NCI-H1694 treated with DMSO at 0.1 percent for 48 hours (cell line): ENCODE measurements at places on chromosomes 1 and 21.

GRCh38 chr1:181090641-181091126, 2.2 kb downstream of the IER5 start:
- DNase-seq, result no peak

GRCh38 chr1:76336931-76337371, 262.4 kb downstream of the ST6GALNAC3 start:
- DNase-seq, result peak; percentile 89

GRCh38 chr1:241642593-241642944, 2.4 kb upstream of the CHML start:
- DNase-seq, result no peak

DNA sequence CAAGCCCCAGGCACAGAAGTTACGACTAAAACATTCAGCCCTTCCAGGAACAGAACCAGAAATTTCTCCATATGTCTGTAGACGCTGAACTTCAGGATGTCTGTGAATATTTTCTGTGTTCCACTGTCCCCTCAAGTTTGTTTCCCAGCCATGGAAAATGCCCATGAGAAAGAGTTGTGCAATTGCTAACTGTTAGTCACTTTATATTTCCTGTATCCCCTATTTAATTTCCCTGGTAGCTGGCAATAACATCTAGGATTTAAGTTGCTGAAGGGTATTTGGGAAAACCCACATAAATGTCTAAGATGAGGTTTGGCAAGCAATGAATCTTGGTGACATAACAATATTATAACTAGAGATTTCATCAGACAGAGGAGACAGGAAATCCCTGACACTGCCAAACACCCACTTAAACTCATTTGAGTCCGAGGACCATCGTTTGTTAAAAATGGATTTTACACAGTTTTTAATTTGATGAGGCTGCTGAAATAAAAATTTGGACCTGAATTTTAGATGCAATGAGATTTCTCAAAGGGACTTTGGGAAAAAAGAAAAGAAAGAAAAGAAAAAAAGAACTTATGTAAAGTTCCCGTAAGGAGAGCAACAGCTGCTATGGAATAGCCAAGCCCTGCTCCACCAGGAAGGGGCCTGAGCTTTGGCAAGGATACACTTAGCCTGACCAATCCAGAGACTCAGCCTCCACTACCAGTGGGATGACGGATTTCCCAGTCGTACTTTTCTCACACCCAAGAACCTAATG, 21.8 kb upstream of the ERRFI1 start:
- no peak for DNase-seq

DNA sequence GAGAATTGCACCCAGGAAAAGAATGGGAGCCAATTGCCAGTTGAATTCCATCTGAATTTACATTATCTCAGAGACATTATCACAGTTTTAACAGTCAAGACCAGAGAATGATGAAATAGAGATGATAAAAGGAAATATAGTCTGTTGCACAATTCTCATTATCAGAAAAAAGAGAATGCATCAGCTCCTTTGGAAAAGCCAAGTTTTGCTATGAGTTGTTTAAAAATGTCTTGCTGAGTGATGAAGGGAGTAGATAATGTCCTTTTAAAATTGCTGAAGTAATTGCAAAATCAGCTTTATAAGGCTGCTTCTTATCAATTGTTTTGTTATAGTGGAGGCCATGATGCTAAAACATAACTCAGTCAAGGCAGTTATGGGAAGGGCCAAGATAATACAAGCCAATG, 37.9 kb upstream of the EEIG2 start:
- no peak for DNase-seq

- DNase-seq, result no peak
Measured at GRCh38 chr1:205381305-205381704, 24.6 kb upstream of the KLHDC8A start.

GRCh38 chr1:200771625-200772555, 33.2 kb downstream of the CAMSAP2 start:
- no peak for DNase-seq

GRCh38 chr1:30893776-30894507, 14.6 kb downstream of the SDC3 start:
- no peak for DNase-seq

GRCh38 chr1:209375097-209375496, 208.4 kb upstream of the CAMK1G start:
- DNase-seq, result no peak

GRCh38 chr1:88961647-88962275, 30.7 kb downstream of the KYAT3 start:
- DNase-seq, result no peak

- DNase-seq, result no peak
Measured at GRCh38 chr1:97572561-97572960, 348.3 kb downstream of the DPYD start.

- no peak for DNase-seq
Measured at GRCh38 chr1:179794669-179795068, 51.6 kb downstream of the FAM163A start.

DNA sequence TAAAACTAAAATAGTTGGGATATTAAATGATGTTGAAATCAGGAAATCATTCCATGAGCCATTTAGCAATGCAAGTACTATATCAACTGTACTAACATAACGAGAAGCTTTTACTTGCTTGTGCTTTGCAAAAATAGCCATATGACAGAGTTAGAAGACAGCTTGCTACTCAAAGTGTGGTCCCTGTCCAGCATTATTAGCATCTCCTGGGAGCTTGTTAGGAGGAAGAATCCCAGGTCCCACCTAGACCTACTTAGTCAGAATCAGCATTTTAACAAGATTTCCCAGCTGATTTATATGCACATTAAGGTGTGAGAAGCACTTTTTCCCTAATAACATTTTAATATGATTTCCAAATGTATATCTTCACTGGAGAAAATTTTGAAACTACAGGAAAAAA, 4.7 kb downstream of the PRKACB start:
- no peak for DNase-seq

- DNase-seq, result no peak
Measured at GRCh38 chr1:47224676-47225399, 7.2 kb downstream of the TAL1 start.

DNA sequence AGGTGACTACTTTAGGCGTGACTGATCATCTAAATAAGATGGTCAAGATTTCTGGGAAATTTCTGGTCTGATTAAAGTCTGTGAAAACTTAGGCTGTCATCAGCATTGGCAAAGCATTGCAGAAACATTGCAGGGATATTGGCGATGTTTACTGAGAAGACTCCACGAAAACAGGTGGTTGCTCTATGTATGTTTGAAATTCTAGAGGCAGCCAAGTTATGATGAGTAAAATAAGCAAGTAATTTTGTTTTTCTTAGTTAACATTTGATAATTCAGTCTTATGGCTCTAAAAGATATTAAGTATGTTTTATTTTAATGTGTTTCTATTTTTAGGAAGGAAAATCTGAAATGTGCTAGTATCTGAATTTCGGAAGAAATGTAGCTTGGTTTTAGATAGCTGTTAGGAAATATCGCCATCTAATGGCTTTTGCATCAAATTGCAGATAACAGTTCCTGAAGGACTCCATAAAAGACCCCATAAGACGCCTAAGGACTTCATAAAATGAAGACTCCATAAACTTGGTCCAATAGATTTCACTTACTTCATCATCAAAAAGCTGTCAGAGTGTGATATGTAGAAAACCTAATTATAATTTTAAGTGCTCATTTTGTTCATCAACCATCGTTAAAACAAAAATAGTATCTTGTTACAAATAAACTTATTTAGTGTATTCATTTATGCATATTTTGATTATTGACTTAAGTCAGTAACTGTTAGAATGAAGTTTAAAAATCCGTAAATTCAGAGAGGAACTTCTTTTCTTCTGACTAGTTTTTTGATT, 344.6 kb downstream of the RYR2 start:
- DNase-seq, result peak; percentile 67

GRCh38 chr1:6317098-6317760, 56.3 kb upstream of the GPR153 start:
- DNase-seq, result no peak

GRCh38 chr1:227583354-227583753, 20.0 kb downstream of the ZNF678 start:
- DNase-seq, result no peak

DNA sequence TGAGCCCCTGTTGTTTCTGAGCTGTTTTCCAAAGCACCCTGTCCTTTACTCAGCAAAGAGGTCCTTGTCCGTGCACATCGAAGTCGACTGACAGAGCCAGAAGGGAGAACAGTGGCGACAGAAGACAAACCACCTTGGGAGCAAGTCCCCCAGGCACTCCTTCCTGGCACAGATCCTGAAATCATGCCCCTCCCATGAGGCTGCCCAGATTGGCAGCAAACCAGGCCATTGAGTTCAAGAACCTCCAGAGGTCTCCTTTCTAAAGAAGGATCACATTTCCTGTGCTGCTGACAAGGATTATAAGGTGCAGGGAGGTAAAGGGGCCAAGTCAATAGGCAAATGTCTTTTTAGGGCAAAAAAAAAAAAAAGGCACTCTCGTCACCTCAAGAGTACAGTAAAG, 84.7 kb upstream of the HIVEP3 start:
- DNase-seq, result no peak

GRCh38 chr1:6077919-6078318, 32.2 kb downstream of the KCNAB2 start:
- DNase-seq, result no peak

DNA sequence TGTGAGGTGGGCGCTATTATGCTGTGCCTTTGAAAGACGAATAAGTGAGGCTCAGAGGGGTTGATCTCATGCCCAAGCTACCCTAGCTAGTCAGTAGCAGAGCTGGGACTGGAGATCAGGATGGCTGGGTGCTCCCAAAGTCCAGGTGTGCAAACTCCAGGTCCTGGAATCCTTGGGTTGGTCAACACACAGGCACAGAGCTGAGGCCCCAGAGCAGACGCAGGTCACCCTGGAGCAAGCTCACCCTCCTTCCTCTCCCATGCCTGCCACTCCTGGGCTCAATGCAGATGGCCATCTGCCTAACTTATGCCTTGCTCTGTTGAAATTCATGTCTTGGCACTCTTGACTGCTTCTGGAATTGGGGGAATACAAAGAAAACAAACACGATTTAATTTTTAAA, 587.2 kb downstream of the PTPRU start:
- no peak for DNase-seq

DNA sequence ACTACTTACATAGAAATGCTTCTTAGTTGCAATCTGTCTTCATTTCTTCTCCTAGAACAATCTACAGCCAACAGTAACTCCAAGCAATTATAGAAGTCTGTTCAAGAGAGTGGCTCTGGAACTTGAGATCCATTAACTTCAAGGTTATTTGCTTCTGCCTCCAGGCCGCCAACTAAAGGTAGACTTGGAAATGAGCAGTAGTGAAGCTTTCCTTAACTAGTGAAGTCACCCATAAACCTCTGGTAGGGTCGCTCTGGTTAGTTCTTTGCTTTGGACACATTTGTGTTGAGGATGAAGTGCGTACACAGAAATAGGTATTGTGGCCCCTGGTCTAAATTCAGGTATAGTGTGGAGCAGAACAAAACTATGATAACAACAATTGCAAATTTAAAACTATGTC, 809.9 kb upstream of the RGS18 start:
- no peak for DNase-seq

DNA sequence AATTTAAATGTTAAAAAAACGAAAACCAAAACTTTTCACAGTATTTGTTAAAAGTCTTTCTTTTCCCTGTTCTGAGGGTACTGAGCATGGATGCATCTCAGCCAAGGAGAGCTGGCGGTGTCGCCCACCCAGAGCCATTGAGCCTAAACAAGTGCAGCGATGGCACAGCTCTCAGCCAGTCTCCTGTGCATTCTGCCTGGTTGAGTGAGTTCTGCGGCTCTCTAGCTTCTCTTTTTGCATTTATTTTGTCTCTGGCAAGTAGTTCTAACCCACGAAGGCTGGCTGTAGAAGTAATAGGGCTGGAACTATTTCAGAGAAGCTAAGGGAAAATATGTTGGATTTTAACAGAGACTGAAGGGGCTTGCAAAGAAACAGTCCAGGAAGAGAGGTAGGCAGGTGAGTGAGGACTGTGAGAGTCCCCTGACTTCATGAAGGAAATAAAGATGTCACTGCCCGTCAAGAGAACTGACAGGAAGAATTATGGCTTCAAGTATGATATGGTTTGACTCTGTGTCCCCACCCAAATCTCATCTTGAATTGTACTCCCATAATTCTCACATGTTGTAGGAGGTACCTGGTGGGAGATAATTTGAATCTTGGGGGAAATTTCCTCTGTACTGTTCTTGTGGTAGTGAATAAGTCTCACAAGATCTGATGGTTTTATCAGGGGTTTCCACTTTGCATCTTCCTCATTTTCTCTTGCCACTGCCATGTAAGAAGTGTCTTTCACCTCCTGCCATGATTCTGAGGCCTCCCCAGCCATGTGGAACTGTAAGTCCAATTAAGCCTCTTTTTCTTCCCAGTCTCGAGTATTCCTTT, 35.7 kb upstream of the LIN9 start:
- DNase-seq, result no peak

- no peak for DNase-seq
Measured at GRCh38 chr1:197677313-197677712, 98.0 kb downstream of the DENND1B start.

GRCh38 chr1:174156437-174156836, 2.9 kb upstream of the RABGAP1L start:
- no peak for DNase-seq

- DNase-seq, result peak; percentile 51
Measured at GRCh38 chr1:219566951-219567947, 45.7 kb downstream of the ZC3H11B start.

- DNase-seq, result no peak
Measured at GRCh38 chr1:109716121-109716520, 4.1 kb downstream of the GSTM5 start.

DNA sequence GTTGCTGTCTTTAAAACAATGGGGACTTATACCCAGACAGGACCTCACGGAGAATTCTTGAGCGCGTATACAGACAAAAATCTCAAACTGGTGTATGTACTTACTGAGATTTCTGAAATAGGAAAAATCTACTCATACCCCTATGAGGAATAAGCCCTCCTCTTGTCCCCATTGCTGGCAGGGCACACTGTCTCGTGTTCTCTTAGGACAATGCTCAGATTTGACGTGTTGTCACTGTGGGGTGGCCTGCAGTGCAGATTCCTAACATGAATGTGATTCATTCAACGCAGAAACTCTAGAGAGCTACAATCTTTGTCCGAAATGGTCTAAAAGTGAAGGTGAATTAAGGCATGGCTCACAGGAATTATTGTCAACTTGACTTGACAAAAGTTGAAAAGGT, 31.1 kb upstream of the PDE9A start:
- no peak for DNase-seq

DNA sequence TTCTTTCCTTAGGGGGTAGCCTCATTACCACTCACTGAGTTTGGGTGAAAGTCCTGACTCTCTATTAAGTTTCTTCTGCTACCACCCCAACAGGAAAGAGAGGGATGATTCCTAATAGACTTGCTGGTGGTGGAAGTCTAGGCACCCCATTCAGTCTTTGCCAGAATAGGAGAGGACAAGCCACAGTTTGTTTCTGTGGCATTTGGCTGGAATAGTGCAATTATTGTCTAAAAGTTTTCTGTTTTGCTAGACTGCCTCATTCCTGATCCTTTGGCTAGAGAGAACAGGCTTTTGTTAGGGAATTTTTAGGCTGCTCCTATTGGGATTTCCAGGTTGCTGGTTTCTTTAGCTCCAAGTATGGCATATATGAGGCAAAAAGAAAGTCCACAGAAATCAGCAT, 9.9 kb upstream of the HJV start:
- no peak for DNase-seq
